ENCODE measurements at places on chromosomes 7 and 10.

DNA sequence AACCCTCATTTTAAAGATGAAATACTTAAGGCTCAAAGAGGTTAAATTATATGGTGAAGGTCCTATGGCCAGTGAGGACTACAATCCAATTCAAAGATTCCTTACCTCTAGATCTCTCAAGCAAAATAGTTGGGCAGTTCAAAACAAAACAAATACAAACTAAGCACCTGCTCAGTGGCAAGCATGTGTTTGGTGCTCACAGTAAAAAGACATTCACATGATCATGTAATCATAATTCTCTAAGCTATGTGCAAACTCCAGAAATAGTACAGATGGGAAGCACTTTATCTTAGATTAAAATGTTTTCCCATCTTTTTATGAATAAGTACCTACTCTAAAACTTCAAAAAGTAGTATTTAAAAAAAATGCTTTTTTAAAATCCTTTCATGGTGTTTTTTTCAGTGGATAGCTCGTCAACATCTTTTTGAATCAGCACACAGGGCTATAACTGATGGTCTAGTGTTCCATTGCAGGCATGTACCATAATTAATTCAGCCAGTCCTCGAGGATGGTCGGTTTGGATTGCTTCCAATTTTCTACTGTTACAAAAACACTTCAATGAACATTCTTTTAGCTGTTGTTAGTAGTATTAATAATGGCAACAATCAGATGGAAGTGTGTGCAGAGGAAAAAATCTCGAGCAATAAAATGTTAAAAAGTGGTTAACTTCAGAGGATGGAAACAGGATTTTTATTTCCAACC lies 58.4 kb downstream of the CHCHD3 start:
- DNase-seq: no peak

GRCh38 chr7:55884321-55884720 lies 2.9 kb upstream of the ZNF713 start:
- no peak for DNase-seq

DNA sequence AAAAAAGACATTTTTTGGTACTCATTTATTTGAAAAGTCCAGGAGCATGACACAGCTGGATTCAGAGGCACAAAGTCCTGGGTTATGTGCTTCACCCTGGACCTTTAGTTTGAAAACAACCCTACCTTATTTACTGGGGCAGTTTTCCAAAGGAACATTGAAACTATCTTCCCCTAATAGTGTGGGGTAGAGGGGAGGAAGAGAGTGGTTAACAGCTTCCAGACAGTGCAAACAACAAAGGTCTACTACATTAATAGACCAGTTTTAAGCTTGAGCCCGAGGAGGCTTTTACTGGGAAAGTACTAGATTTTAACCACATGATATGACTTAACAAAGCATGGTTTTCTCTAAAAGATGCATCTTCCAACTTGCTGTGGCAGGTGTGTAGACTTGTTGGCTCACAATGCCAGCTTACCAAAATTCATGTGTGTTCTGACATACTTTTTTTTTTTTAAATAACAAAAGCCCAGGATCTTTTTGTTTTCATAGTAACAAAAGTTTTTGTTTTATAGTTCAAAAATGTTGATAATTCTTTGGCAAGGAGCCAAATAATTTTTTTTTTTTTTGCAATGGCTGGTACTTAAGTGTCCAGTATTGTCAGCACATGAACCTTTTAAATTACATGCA lies 1.8 kb downstream of the GSTO1 start:
- no peak for DNase-seq

DNA sequence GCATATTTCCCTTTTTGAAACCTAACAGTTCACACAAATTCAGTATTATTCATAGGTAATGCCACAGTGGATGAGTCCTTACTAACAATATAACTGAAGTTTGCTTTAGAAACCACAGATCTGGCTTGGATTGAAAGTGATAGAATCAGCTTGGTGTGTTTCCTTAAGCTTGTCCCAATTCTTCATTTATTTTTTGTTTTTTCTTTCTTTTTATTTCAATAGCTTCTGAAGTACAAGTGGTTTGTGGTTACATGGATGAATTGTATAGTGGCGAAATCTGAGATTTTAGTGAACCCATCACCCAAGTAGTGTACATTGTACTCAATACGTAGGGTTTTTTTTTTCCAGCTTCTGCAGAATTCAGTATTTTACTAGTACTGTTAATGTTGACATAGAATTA lies 518.2 kb upstream of the SEMA3D start:
- no peak for DNase-seq

- no peak for DNase-seq
Observed at GRCh38 chr7:123665157-123665556, 9.5 kb downstream of the LMOD2 start.

- DNase-seq: peak; percentile 19
Observed at GRCh38 chr10:113108194-113108835, 158.3 kb downstream of the TCF7L2 start.

DNA sequence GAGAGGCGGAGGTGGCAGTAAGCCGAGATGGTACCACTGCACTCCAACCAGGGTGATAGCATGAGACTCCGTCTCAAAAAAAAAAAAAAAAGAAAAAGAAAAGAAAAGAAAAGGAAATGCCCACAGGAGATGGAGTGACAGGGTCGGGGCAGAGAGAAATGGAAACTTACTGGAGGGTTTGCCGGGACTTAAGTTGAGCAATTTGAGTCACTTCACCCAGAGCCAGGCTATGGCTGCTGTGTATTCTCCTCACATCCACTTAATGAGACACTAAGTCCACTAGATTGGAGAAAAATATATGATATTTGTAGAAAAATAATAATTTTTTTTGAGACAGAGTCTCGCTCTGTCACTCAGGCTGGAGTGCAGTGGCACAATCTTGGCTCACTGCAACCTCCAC lies 4.6 kb upstream of the PFKFB3 start:
- no peak for DNase-seq

DNA sequence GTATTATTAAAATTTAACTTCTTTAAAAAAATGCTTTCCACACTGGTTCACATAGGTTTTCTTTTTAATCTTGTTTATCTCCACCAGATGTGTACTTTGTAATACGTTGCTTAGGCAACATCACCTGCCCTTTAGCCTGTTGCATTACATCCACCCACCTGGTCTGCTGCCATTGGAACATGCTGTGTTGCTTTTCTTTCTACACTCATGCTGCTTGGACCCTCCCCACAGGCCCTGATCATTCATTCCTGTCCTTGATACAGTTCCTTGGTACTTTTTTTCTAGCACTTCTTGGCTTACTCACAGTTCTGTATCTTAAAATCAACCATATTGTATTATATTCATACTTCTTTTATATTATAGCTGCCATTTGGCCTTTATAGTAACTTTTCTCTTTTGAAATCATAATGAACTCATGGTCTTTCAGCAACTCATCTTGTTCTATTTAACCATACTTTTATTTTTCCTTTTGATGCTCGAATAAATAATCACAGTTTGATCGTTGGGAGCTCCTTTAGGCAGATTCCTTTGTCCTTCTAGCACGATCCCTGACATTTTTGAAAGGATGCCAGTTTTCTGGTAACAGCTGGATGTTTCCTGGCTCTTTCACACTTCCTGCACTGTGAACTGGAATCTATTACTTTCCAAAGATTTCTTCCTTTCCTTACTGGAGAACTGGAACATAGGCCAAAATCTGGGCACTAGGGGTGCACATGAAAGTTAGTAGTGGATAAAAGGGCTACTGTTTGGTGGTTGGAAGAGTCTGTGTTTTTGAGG lies 125.1 kb downstream of the CDK14 start:
- DNase-seq: no peak

GRCh38 chr7:74253331-74253730 lies 868 bp downstream of the RFC2 start:
- DNase-seq: no peak

- DNase-seq: no peak
Observed at GRCh38 chr10:44459671-44460070, 74.8 kb upstream of the CXCL12 start.

GRCh38 chr7:29610086-29610485 lies 46.5 kb downstream of the PRR15 start:
- DNase-seq: no peak

GRCh38 chr10:97220355-97220754 lies 34.6 kb upstream of the SLIT1 start:
- no peak for DNase-seq

DNA sequence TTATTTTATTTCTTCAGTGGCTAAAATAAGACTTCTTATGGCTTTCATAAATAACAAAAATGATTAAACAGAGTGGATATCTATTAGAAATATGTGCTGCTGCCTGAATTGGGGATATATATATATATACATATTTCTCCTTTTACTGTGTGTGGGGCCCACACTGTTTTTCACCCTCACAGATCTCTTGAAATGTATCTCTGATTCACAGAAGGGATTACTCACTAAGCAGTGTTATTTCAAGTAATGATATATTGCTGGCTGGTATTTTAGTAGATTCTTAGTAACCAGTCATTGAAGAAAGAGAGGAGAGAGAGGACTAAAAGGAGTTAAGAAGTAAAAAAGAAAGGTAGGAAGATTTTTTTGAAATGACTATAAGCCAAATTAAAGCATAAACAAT lies 308.6 kb upstream of the NRP1 start:
- DNase-seq: no peak

DNA sequence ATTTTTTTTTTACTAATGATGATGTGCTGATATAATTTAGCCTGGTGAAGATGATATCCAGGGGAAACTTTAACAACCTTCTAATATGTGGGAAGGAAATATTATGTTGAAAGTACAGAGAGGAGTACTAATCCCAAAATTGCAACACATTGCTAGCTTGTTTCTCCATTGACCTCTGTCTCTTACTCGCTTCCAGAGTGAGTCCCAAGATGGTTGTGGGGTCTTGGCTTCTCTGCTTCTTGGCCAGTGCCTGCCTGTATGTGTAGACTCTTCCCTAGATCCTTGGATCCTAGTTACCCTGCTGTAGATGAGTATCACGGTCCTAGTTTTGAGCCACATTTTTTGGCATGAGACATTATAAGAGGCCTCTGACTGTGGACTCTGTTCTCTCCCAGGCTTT lies 17.5 kb downstream of the BMPER start:
- no peak for DNase-seq

- DNase-seq: no peak
Observed at GRCh38 chr10:33164060-33164709, 170.3 kb downstream of the NRP1 start.

GRCh38 chr10:97920865-97921264 lies 71.2 kb downstream of the GOLGA7B start:
- no peak for DNase-seq

DNA sequence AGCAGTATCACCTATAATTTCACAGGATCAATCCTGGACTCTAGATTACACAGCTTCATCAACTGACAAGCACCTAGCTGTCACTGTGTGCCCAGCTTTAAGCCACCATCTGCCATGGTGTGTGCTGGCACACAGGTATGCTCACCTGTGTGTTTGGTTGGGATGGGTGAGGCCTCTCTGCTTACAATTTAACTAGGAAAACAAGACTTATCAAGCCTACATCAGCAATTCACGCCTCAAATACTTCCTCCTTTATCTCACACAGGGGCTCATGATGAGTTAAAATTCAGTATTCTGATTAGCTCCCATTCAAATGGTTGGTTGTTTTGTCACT lies 608.2 kb downstream of the PARD3 start:
- DNase-seq: no peak

- no peak for DNase-seq
Observed at GRCh38 chr7:101933688-101934121, 116.3 kb downstream of the CUX1 start.

DNA sequence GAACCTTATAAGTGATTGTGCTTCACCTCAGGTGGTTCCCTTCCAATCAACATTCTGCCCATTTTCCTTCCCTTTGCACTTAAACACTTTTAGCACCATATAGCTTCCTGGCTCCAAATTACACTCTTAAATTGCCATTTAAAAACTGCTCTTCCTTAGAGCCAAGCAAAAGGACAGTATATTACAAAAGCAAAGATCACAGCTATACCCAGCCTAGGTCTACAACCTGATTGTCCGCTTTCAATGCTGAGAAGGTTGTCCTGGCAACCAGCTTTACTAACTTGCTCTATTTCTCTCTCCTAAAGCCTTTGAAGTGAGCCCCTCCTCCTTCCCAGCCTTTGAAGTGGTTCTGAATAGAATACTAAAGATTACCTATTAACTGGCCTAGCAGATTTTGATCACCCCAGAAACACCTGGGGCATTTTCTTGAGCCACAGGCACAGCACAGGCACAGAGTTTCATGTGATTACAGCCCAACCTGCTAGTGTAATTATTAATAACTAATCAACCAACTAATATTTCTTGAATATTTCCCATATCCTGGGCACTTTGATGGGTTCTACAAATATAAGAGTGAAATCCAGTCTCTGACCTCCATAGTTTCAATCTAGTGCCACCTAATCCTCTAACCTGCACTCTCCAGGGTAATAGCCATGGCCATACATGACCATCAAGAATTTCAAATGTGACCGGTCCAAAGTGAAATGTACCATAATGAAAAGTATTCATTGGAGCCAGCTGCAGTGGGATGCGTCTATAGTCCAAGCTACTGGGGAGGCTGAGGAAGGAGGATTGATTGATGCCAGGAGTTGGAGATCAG lies 63.6 kb upstream of the TRIM24 start:
- DNase-seq: no peak

GRCh38 chr7:35253710-35254495 lies at the start of gene TBX20:
Gene TBX20 (minus strand): TSS chr7:35254100. CDS start chr7:35253620, 480 bp downstream.
- DNase-seq: no peak
